Hypothalamus (tissue), 51 donors: ENCODE measurements at places on chromosomes 4 and X.
A peak's percentile ranks its signal among the peaks of the same experiment; 100 is the strongest.

GRCh38 chrX:115493015-115493414 is 68.0 kb upstream of the PLS3 start:
- DNase-seq: no peak

GRCh38 chrX:11381464-11381863 is 88.3 kb downstream of the AMELX start:
- DNase-seq: no peak

DNA sequence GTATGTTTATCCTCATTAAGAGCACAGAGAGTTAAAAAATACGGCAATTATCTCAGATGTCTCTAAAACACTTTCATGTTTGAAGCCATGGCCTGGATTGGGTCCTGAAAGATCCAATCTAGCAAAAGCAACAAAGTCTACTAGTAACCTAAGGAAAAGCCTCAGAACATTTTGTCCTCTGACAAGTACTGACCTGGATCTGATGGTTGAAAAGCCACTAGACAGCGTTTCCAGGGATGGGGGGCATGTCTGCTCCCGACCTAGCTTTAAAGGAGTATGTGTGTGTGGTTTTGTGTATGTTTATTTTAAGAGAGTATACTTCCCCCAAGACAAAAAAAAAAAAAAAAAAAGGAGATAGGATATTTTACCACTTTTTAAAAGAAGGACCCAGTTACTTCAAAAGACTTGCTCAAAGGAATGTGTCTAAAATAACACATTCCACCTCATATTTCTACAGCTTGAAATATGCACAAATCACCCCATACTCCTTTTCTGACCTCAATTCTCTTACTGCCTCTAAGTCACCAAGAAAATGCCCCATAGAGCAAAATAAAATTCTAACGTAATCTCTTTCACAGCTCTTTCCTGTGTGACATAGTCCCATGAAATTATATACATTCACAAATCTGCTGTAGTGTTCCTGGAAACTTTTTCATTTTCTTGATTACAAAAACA is 189.0 kb upstream of the TTC29 start:
- DNase-seq: no peak

GRCh38 chrX:95505721-95506120 is 1178.9 kb upstream of the DIAPH2 start:
- DNase-seq: no peak

DNA sequence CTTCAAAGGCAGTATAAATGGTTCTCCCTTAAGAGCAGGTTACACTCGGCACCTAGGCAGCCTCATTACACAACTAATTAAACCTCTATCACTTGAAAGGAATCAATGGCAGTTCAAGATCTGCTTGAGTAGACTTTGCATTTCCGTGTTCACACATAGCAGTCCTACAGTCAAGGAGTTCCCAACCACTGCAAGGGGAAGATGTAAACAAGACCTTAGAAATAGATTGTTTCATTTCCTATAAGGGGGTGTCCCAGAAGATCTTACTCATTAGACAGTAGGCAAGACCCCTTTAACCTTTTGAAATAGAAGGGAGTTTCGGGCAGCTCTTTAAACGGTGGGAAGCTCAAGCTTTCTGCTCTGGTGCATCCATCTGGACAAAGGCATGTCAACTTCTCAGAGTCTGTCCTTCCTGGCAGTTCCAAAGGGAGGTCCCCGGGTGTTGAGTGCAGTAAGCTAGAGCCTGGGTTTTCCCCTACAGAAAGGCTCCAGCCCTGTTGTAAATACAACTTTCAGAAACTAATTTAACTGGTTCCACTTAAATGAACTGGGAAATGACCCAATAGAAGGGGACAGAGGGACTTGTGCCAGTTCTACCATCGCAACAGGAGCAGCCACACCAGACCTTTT is 150.8 kb downstream of the RBMX2 start:
- DNase-seq: no peak

GRCh38 chr4:10130178-10130888 is 13.7 kb upstream of the WDR1 start:
- DNase-seq: no peak

GRCh38 chrX:13607331-13607995 is 38.1 kb downstream of the EGFL6 start:
- no peak for DNase-seq

GRCh38 chrX:104995546-104995945 is 224.9 kb downstream of the TEX13A start:
- no peak for DNase-seq

DNA sequence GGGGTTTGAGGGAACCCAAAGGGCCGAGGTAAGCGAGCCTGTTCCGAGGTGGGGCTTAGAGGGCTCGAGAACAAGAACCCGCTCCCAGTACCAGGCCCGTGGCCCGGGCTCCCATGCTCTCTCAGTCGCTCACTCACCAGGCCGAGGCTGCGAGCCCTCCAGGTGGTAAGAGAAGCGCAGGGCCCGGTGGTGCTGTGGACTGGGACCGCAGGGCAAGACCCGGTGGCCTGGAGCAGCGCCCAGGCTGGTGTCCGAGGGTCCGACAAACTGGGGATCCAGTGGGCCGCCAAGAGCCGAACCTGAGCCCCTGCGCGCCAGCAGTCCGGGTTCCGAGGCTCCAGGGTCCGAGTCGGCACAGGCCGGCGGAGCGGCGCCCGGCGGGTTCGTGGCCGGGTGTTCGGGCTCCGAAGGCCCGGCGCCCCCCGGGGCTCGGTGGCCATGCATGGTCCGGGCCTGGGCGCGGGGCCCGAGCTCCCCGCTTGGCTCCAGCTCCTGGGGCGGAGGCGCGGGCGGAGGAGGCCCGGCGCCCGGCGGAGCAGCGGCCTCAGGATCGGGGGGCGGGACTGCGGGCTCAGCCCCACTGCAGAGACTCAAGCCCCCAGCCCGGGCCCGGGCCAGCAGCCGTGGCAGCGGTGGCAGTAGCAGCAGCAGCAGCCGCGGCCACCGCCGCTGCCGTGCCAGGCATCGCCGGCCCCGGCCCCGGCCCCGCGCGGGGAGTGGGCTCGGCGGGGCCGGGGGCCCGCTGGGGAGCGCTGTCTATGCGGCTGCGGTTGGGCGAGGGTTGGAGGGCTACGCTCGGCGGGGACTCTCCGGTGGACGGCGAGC is 833 bp downstream of the FGD1 start:
- DNase-seq: peak; percentile 8

DNA sequence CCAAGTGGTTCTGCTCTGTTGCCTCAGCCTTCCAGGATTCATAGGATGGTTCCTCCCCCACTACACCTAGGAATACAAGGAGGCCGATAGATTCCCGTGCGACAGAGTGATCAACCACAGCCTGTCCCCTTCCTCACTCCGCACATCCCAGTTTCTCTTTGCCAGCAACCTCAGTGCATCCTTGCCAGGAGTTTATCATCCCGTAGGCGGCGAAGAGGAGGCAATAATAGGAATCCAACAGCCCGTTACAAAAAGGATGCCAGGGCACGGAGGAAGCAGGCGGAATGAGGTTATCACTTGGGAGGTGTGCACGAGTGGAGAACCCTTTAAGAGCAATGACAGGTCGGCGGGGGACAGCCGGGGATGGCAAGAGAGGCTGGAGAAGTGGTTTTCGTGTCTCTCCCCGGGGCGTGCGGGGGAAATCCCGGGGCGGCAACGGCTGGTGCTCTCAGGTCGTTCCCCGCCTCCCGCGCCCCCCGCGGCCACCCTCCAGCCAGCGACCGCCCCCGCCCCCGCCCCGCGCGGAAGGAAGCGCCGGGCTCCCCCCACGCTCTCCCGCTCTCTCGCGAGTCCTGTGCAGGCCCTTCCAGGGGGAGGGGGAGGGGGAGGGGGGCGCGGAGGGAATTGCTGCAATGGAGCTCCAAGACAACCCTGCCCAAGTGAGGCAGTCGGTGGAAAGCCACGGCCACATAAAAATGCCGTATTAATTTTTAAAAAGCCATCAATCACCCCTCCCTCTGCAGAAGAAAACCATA is 1.6 kb downstream of the PPP3CA start:
- DNase-seq: peak; percentile 48

- no peak for DNase-seq
These were observed 40.5 kb downstream of the FRYL start for GRCh38 chr4:48739560-48740019.

GRCh38 chr4:53463340-53463739 is 85.9 kb downstream of the FIP1L1 start:
- DNase-seq: no peak

- no peak for DNase-seq
These were observed 42.3 kb downstream of the DKK2 start for GRCh38 chr4:106993827-106994226.

GRCh38 chr4:1819284-1819683 is 26.2 kb downstream of the FGFR3 start:
- no peak for DNase-seq

GRCh38 chr4:7710576-7711306 is 228.9 kb downstream of the AFAP1 start:
- DNase-seq: no peak

GRCh38 chr4:73012673-73013072 is 56.8 kb downstream of the COX18 start:
- no peak for DNase-seq

GRCh38 chr4:186845137-186845842 is 121.6 kb upstream of the FAT1 start:
- DNase-seq: no peak

- DNase-seq: no peak
These were observed 37.7 kb downstream of the SLC25A5 start for GRCh38 chrX:119505945-119506344.

- no peak for DNase-seq
These were observed 295.0 kb downstream of the CENPC start for GRCh38 chr4:67250131-67250896.

- no peak for DNase-seq
These were observed 32.7 kb upstream of the JADE1 start for GRCh38 chr4:128776794-128777216.

GRCh38 chr4:140645614-140646412 is 77.1 kb upstream of the UCP1 start:
- no peak for DNase-seq

- no peak for DNase-seq
These were observed 252.6 kb upstream of the ETNPPL start for GRCh38 chr4:109015413-109015810.

- DNase-seq: no peak
These were observed 101.6 kb downstream of the PARM1 start for GRCh38 chr4:75034523-75034922.

DNA sequence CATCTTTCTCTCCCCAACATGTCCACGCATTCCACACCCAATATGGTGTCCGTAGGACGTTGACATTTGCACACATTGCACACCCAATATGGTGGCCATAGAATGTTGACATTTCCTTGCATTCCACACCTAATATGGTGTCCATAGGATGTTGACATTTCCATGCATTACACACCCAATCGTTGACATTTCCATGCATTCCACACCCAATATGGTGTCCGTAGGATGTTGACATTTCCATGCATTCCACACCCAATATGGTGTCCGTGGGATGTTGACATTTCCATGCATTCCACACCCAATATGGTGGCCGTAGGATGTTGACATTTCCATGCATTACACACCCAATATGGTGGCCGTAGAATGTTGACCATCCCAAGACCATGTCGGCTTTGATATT is 88.4 kb upstream of the SHOX start:
- DNase-seq: no peak

GRCh38 chr4:23789762-23790161 is 100.1 kb downstream of the PPARGC1A start:
- no peak for DNase-seq
